Mucosa of gallbladder (tissue), 1 donor: ENCODE measurements at places on chromosomes 16 and 17. TPM values are rescaled to one million over a fixed set of nuclear protein-coding genes. Genes with fewer than 3 reads are reported as not detected.

TEX19 gene
- not detected for total RNA-seq

HYDIN gene
- total RNA-seq = 6.2 TPM

DNA sequence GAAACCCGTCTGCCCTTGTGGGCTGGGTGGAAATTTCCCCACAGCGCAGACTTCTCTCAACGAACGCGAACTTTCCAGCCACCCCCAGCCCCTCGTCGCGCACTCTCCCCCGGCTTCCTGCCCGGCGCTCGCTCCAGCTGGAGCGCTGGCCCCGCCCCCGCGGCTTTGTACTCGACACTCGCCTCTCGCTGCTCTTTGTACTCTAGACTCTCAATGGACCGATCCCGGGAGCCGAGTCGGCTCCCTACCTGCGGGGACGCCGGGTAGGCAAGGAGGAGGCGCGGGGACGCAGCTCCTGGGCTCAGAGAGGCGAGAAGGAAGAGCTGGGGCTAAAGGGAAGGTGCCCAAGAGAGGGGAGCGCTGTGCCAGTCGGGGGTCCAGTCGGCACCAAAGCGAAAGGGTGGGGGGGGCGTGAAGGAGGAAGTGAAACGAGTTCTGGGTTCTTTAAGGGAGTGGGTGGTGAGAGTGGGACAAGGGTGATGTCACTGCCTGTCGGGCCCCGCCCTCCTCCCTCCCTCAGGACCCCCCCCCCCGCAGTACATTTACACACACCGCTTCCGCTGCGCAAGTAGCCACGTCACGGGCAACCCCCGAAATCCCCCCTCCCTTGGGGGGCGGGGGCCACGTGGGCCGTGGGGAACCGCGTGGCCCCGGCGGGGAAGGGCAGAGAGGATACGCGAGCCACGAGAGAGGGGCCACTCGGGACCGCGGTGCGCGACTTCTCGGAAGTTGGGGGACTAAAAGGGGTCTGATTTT lies 9.7 kb downstream of the KDM6B start:
- peak; percentile 85 for DNase-seq

DNA sequence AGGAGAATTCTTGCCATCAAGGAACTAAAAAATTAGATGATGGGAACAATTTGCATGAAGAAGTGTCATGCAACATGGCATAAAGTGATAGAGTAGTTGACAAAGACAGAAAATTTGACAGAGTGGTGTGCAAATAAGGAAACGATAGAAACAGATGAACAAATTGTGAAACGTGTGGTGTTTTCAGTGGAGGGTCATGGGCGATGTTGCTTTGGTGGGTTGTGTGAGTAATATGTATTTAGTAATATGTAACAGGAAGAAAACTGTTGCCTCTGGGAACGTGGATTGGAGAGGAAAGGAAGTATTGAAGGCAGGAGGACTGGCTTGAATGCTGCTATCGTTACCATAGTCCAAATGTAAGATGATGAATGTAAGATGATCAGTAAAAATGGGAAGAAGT lies 3.6 kb downstream of the COX10 start:
- no peak for DNase-seq

GRCh38 chr17:17063546-17064122 lies 21.4 kb downstream of the MPRIP start:
- no peak for DNase-seq

DNA sequence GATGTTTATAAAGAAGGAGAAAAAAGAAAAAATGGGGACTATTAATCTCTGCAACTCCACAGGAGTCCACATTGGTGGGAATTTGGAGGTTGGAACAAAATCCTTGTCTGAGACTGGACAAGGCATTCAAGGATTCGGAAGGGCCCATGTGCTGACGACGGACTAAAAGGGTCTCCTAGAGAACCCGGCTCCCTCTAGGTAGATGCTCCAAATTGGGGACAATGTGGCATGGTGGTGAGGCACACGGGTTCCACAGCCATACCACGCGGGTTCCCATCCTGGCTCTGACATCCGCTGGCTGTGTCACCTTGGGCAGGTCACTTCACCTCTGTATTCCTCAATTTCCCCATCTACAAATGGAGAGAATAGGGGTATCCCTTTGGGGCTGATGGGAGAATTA lies 227.4 kb downstream of the C16orf78 start:
- DNase-seq = no peak
